ENCODE measurements at places on chromosomes 5 and 9.

GRCh38 chr5:132470596-132470995 lies 20.0 kb downstream of the IRF1 start:
- DNase-seq = no peak

GRCh38 chr9:33791117-33791516 lies 4.2 kb upstream of the PRSS3 start:
- DNase-seq = no peak

- DNase-seq = peak; percentile 2
Observed at GRCh38 chr5:141149812-141150211, at the start of gene PCDHB6. PCDHB6 (plus strand) TSS chr5:141150057; CDS start chr5:141150258, 201 bp downstream.

DNA sequence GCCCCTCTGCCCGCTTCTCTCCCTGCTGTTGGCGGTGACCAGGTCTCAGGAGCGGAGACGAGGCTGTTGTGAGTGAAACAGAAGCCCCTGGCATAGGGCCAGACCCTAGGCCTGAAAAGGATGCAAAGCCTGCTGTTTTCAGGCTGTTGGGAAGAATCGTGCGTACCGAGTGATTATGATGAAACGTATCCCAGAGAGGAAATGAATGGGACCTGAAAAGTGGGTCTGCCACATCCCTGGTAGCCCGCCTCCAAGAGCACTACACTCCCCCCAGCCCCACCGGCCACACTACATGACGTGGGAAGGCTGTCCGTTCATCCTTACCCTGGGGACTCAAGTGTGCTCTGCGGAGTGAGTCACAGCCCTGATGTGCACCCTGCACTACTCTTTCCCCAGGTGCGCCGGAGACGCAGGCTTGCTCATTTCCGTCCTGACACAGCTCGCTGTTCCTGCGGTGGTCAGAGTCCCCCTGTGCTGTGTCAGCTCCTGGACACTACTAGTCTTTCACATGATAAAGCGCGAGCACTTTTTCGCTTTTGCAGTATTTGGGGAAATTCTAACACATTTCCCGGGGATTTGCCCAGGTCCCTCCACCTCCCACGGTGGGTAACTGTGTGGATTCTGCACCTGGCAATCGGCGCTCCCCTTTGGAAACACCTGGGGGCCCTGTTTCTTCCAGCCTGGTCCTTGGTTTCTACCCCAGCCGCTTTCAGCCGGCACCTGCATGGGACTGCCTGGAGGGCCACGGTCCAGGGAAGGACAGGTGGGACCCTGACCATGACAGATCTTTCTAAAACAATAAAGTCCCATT lies 91.5 kb downstream of the ANKRD33B start:
- DNase-seq = no peak

GRCh38 chr5:150774145-150774544 lies 4.4 kb upstream of the SMIM3 start:
- no peak for DNase-seq

GRCh38 chr9:84542554-84542953 lies 127.0 kb upstream of the NTRK2 start:
- no peak for DNase-seq

DNA sequence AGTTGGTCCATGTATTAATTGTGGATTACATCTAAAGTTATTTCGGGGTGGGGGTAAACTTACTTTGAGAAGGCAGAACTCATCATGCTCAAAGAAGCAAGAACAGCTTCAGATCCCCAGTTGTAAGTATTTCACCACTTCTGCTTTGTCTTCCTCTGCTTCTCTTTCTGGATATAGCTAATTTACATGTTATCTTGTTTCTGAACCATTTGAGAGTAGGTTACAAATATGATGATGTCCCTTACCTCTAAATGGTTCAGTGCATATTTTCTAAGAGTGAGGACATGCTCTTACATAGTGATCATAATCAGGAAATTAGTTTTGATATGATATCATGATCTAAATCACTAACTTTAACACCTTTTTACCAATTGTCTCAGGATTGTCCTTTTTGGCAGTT lies 11.9 kb downstream of the TRIO start:
- DNase-seq = no peak

DNA sequence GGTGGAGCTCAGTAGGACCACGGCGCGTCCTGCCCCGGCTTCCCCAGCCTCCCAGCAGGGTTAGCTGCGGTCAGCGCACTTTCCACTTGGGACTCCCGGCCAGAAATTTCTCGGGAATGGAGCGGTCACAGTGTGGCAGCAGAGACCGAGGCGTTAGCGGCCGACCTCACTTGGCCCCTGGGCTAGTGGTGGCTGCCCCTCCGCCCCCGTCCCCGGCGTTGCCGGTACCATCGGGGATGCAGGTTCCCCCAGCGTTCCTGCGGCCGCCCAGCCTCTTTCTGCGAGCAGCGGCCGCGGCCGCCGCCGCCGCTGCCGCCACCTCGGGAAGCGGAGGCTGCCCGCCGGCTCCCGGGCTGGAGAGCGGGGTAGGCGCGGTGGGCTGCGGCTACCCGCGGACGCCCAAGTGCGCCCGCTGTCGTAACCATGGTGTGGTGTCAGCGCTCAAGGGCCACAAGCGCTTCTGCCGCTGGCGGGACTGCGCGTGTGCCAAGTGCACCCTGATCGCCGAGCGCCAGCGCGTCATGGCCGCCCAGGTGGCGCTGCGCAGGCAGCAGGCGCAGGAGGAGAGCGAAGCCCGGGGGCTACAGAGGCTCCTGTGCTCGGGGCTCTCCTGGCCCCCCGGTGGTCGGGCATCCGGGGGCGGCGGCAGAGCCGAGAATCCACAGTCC lies 460 bp downstream of the DMRTA1 start:
- DNase-seq = peak; percentile 13

DNA sequence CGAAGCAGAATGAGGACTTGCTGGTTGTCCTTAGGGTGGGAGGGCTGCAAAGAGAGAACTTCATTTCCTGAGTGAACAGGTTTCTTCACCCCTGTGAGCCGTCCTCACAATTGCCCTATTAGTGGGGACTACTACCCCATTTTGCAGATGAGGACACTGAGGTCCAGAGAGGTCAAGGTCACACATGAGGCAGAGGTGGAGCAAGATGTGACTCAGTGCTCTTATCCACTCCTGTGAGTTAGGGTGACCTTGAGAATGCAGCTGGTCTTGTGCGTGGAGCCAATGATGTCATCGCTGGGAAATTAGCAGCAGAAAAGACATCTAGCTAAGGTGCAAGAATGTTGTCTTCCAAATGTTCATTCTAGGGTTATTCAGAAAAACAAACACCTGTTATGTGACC lies 26.9 kb downstream of the GPRIN1 start:
- no peak for DNase-seq

DNA sequence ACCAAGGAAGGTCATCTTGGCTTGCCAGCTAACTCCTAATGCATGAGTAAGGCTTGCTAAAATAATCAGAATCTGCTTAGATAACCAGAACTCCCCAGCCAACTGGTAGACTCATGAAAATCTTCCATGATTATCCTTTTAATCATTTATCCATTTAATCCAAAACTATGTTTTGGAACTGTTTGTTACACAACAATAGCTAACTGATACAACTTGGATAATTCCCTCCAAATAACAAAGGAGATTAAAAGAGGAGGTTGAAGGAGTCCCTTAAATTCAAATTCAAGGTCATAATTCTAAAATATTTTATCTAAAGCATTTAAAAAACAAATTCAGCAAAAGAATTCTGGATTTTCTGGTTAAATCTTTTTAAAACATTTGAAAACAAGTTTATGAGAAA lies 222.1 kb downstream of the DEPDC1B start:
- no peak for DNase-seq

GRCh38 chr9:16321461-16322119 lies 548.9 kb downstream of the BNC2 start:
- no peak for DNase-seq

DNA sequence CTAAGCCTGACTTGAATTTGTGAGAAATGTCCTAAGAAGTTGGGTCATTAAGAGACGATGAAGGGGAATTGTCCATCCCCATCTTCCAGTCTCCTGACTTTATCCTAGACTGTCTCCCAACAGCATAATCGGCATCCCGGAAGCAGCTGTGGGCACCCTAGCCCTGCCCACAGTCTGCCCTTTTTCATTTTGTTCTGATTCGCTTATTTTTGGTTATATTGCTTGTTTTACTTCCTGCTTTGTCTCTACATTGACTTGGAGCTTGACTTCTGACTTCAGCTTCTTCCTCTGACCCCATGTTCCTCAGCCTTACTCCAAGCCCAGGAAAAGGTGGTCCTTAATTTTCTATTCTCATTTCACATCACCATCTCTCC lies 41.8 kb downstream of the UGCG start:
- DNase-seq = no peak

GRCh38 chr5:163706053-163706771 lies 200.8 kb downstream of the MAT2B start:
- no peak for DNase-seq

- DNase-seq = no peak
Observed at GRCh38 chr9:136983656-136984314, 992 bp downstream of the LCNL1 start.

DNA sequence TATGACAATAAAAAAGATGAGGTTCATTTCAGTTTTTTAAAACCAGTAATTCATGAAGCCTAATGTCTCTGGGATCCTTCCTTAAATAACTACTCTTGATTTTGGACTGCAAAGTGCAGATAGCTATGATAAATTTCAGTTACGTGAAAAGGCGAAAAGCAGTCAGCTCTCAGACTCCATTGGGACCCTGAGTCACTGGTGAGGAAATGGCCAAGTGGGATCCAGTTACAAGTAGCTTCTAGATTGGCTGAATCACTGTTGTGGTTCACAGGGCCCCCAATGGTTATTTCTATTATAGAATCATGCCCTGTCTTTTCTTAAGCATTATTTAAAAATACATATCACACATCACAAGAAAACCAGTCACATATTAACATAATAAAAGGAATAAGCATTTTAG lies 31.1 kb upstream of the PPP3R2 start:
- DNase-seq = no peak

DNA sequence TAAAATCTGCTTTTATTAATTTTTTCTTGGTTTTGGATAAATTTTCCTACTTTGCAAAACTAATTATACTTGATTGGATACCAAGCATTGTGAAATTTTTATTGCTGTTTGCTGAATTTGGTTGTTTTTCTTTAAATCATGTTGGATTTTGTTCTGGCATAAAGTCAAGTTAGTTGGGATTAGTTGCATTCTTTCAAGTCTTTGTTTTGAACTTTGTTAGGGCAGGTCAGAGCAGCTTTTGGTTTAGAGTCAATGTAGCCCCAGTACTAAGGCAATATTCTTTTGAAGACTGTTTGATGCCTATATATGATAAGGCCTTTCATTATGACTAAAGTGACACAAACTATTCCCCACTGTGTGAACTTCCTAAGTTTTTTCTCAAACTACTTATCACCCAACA lies 531.1 kb downstream of the RASEF start:
- DNase-seq = no peak

GRCh38 chr5:178688551-178688950 lies 41.9 kb downstream of the ZNF354A start:
- no peak for DNase-seq

DNA sequence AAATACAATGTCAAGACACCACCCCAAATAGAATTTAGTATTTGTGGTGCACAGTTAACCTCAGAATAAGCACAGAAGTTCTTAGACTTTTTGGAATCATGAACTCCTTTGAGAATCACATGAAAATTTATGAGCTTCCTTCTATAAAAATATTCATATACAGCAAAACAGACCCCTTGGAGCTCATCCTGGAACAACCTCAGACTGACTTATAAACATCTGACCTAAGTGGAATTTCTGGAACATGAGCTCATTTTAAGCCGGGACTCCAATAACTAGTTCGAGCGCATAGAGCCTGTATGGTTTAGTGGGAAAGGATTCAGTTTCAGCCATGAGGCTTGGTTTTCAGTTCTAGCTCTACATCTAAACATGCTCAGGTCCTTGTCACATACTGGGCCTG lies 192.3 kb downstream of the DEPDC1B start:
- DNase-seq = no peak

- DNase-seq = no peak
Observed at GRCh38 chr5:33046091-33046490, 335.0 kb downstream of the NPR3 start.

DNA sequence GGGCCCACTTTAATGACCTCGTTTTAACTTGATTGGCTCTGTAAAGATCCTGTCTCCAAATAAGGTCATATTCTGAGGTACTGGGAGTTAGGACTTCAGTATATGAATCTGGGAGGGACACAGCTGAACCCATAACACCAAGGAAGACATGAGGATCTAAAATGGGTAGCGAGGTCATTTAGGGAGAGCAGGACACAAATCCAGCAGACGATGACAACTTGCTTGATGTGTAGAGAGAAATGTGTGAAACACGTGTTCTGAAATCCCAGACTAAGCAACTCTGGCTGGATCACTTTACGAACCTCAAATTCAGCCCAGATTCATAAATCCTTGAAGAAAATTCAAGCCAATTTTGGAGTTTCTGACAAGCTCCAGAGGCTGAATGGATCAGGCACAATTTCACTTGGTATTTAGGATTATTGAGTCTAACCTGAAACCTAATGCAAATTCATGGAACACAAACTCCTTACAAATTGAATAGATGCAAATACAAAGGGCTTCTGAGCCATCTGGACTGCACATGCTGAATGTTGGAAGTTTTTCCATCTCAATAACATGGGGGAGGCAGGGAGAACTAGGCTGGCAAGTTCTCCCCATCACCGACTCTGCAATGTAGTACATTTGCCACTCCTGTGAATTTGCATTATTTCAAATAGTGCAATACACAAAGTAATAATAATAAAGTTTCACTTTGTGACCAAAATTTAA lies 74.0 kb upstream of the SLC30A5 start:
- no peak for DNase-seq

Data from CD4-positive, alpha-beta T cell treated with Interleukin-6 for 4 hours (primary cell).